ENCODE measurements at places on chromosomes 6 and 20. TPM values are rescaled to one million over a fixed set of nuclear protein-coding genes. Genes with fewer than 3 reads are reported as not detected.

GRCh38 chr6:18393698-18394097, 6.5 kb downstream of the RNF144B start:
- DNase-seq = no peak

GRCh38 chr20:48384147-48384818, 443.5 kb downstream of the PREX1 start:
- no peak for DNase-seq

Gene FAM209B
- total RNA-seq = 2.3 TPM

DNA sequence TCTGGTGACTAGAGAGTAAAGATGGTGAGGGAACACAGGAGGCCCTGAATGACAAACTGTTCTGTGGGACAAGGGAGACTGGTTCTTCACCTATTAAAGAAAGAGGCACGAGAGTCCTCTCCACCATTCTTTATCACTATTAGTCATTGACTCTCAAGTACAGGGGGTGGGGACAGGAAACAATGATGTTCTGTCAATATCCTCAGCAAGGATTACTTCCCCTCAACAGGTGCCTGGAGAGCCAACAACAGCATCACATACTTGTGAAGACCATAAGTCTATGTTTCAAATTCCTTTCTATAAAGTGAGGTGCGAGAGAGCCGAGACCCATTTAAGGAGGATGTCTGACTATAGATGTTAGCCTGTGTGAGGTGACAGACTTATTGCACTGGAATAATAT, 72.4 kb upstream of the TBC1D7 start:
- DNase-seq = no peak

DNA sequence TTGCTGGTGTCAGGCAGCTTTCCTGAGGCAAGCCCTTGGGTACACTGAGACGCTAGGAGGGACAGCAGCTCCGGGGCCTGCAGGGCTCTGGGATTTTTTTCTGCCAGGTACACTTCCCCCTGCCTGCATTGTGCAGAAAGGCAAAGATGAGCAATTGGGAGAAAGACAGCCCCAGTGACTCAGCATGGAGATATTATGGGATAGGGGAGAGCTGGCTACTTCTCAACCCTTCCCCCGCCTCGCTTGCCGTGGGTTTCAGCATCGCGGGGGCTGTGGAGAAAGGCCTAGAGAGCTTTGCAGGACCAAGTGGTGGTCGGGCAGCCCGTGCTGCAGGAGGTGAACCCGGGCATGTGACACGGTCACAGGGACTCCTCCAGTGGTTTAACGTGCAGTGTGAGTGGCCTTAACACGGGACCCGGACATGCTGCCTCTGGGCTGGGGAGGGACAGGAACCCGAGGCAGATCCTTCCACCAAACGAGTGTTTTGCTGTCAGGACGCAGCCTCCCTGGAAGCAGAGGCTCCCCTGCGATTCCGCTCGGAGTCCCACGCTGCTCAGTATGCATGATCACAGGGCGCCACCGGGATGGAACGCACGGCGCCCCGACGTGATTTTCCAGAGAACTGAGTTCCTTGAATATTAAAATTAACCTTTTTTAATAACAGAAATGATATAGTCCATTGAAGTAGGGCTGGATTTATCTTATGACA, 139.9 kb downstream of the CDH4 start:
- DNase-seq = no peak

DNA sequence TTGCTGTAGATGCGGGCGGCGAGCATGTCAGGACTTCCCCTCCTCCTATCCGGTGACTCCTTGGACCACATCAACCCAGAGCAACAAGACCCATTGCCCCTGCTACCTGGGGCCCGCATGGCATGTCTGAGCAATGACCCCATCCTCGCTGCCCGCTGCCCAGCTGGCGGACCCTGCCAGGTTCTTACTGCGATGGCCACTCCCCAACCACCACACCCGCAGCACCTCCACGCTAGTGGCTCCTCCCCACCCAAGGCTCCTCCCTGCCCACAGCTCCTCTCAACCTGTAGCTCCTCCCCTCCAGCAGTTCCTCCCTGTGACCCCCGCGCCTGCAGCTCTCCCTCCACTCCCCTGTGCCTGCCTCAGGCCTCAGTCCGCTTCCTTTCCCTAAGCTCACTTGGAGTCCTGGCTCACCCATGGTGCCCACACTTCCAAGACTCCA, 17.6 kb upstream of the SERPINB9 start:
- no peak for DNase-seq

DNA sequence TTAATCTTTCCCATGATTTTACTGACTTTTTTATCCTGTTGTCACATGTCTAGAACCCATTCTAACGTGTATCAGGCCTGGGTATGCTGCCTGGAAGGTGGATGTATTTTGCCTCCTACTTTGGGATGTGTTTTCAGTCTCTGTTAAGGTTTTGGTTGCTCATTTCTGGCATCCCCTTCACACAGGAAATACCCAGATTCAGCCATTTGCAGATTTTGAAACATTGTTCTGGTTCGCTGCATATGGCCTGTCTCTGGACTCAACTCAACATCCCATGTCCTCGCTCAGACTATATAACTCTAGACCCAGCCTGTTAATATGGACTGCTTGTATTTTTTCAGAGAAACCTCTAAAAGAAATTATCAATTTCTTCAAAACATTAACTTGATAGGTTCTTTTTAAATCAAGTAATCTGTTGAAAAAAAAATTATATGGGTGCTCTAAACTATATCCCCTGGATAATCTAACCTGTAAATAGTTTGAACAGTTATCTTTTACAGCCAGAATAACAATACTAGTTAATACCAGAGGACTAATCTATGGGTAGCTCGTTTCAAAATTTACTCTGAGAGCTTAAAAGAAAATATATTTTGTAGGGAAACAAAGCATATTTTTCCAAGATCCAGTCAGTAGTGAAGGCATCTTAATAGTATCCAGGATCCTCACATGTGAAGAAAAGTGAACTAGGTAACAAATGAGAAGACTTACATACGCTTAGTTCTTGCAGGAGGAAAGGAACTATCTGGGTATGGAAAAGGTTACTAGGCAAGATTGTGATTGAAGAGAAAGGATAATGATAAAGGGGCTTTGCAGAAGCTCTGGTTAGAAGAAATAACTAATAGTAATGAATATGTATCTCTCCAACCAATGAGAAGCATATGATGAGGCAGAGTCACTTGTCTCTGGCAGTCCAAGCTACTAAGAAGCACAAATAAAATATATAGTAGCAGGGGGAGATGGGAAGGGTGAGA, 23.4 kb upstream of the HLA-DQB1 start:
- no peak for DNase-seq

Gene ALDH8A1
- total RNA-seq = 2.1 TPM

DNA sequence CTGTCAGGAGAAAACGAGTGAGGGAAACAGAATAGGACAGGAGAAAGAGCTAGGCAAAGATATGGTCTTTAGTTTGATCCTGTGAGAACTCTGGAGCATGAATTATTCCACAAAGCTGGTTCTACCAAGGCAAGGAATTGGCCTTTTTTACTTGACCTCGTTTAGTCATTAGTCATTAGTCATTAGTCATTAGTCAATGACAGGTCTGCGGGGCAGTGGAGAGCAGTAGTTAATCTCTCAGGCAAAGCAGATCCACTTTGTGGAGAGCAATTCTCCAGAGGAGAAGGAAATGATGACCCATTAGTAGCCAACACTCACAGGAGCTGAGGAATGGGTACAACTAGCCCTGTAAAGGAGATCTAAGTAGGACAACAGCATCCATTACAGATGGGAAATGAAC, 22.0 kb upstream of the ABCC10 start:
- DNase-seq = no peak

- no peak for DNase-seq
These were observed 571.6 kb upstream of the JAG1 start for GRCh38 chr20:11245431-11245830.

GRCh38 chr20:33680686-33681085, 5.5 kb downstream of the E2F1 start:
- DNase-seq = no peak

Gene LPIN3
- 0.46 TPM for total RNA-seq

DNA sequence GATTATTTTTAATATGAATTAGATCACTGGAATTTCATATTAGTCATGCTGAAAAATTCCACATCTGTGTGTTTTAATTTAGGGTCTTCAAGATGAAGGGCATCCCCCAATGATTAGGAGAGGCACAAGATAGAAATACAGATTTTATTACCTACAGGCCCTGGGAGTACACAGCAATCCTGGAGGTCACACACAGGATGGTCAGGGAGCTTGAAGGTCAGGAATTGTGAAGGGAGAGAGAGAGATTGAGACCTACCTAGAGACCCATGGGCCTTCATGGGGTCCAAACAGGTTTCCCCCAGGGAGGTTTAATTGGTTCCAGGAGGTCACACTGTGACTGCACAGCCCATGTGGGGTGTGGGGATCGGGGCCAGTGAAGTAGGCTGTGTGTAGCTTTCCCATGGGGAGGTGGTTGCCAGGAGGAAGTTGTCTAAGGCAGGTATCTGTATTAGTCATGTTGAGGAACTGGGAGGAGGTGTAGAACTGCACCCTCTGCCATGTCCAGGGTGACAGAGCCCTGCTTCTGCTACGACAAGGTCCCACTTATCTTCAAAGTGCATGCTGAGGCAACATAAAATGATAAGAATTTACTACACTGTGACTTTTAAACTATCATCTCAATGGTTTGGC, 18.3 kb downstream of the SNX9 start:
- no peak for DNase-seq

- DNase-seq = no peak
These were observed 1.8 kb downstream of the MYT1 start for GRCh38 chr20:64165866-64166600.

GRCh38 chr6:29502597-29502996, 14.8 kb upstream of the MAS1L start:
- DNase-seq = no peak

Gene CDSN
- not detected for total RNA-seq

Gene SLC22A2
- total RNA-seq = not detected

Gene ZNF334
- 0.14 TPM for total RNA-seq

Gene ABHD16B
- total RNA-seq = not detected

All from T-cell (primary cell).